ENCODE measurements at places on chromosomes 7 and 10. TPM values are rescaled to one million over a fixed set of nuclear protein-coding genes. Genes with fewer than 3 reads are reported as not detected.

DNA sequence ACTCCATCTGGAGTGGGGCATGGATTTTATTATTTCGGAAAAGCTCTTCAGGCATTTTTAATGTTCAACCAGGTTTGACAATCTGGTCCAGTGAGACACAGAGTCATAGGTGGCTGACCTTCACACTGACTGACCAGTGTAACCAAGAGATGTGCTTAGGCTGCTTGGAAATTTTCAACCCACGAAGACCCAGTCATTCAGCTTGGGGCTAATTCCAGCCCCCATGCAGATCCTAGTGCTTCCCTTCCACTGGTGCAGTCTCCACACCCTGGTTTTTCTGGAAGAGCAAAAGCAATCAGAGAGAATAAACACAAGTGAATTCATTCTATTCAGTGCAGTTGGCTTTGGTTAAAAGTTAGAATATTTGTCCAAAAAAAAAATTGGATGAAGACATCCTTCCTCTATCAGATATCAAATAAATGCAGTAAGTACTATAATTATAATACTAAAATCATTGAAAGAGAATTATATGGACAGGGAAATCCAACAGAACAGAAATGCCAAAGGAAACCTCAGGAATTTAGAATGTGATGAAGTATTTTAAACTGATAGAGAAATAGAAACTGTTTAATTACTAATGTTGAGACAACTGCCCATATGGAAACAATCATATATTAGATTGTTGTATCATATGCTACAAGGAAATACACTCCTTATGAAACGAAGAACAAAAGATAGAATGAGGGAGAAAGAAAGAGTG lies 178.0 kb downstream of the NPSR1 start:
- H3K27me3 ChIP-seq, result peaks cover 7% of the 10 kb centered on the region
- no peaks in the 10 kb centered on the region for H3K36me3 ChIP-seq
- no peaks in the 10 kb centered on the region for H3K4me1 ChIP-seq
- DNase-seq, result no peak

GRCh38 chr7:95608359-95609173 lies 12.2 kb upstream of the PDK4 start:
- H3K4me1 ChIP-seq, result no peaks in the 10 kb centered on the region
- H3K27me3 ChIP-seq, result no peaks in the 10 kb centered on the region
- no peak overlapping the region for H3K4me3 ChIP-seq
- no peak overlapping the region for H3K27ac ChIP-seq
- DNase-seq, result peak; percentile 23

DNA sequence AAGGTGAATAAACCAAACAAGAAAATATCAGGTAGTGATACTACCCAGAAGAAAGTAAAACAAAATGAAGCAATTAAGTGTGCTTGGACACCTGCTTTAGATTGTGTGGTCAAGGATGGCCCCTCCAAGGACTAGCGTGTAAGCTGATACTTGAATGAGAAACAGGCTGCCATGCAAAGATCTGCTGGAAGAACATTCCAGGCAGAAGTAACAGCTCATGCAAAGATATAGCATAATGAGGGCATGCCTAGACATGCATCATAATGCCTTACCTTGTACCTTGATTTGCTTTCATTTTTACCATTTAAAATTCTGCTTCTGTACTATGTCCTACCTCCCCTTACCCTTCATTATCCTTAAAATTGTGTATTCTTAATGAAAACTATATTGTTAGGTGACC lies 74.8 kb upstream of the HDAC9 start:
- peak; percentile 1 for DNase-seq
- no peak overlapping the region for H3K27ac ChIP-seq
- no peak overlapping the region for H3K4me3 ChIP-seq

DNA sequence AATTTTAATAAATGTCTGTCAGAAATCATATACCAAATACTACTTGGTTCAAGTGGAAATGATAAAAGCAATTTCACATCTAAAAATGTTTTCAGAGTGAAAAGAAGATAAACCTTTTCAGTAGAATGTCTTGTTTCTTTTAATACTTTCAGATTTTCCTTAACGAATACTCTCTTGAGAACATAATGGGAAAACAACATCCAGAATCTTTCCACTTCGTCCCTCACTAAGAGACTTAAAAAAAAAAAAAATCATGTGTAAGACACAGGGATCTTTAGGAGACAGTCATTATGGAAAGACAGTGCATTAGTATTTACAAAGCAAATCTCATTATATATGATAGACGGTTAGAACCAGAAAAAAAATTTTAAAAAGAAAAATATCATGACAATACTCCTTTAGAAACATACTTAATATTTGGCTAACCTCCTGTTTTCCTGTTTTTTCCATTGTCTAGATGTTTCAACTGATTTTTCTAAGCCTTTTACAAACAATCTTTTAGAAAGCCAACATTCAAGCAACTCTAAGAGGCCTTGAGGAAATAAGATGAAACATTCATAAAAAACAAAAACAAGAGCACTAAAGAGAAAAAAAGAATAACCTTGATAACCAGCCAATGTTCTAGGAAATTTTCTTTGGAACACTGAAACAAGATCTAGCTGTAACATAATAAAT lies 339.9 kb upstream of the LRRN3 start:
- no peak overlapping the region for H3K27ac ChIP-seq
- H3K4me1 ChIP-seq, result no peaks in the 10 kb centered on the region
- no peaks in the 10 kb centered on the region for H3K36me3 ChIP-seq
- DNase-seq, result no peak

DNA sequence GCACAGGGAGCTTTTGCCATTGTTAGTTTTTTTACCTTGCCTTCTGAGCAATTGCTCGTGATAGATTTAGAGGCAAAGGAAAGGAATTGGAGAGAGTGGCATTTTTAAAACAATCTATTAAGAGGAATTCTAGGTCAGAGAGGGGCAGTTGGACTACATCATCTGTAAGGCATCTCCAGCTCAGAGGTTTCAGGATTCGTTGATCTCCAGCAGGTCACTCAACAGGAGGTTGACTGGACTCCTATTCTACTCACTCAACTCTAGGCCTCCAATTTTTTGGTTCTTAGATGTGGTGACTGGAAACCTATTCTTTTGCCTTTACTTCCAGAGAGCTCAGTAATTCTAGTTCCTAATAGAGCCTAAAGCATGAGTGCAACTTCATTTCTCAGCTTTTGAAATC lies 42.8 kb downstream of the TBXAS1 start:
- H3K36me3 ChIP-seq, result no peaks in the 10 kb centered on the region
- no peak overlapping the region for H3K4me3 ChIP-seq
- DNase-seq, result no peak
- no peaks in the 10 kb centered on the region for H3K4me1 ChIP-seq
- H3K27me3 ChIP-seq, result no peaks in the 10 kb centered on the region

GRCh38 chr10:125820701-125821100 lies 2.4 kb downstream of the UROS start:
- no peak overlapping the region for H3K27ac ChIP-seq
- H3K4me1 ChIP-seq, result peaks cover 34% of the 10 kb centered on the region
- peaks cover 8% of the 10 kb centered on the region for H3K36me3 ChIP-seq
- no peak for DNase-seq
- no peak overlapping the region for H3K4me3 ChIP-seq

DNA sequence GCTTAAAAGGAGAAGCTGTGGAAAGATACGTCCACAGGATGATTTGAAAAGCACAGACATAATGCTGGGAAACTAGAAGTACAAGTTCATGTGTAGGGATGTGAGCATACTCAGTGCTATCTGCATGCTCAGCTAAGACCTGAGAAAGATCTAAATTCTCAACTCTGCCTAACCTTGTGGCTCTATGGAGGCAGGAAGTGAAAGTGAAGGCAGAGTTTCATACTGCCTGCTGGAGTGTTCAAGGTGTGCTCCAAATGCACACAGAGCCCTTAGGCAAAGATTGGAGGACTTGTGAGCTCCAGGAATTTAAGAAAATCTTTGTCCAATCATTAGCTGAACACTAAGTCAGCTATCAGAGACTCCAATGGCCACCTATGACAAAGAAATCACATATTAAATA lies 190.9 kb downstream of the RNLS start:
- no peaks in the 10 kb centered on the region for H3K27me3 ChIP-seq
- H3K4me1 ChIP-seq, result peaks cover 28% of the 10 kb centered on the region
- no peaks in the 10 kb centered on the region for H3K36me3 ChIP-seq
- H3K27ac ChIP-seq, result no peak overlapping the region
- no peak for DNase-seq

DNA sequence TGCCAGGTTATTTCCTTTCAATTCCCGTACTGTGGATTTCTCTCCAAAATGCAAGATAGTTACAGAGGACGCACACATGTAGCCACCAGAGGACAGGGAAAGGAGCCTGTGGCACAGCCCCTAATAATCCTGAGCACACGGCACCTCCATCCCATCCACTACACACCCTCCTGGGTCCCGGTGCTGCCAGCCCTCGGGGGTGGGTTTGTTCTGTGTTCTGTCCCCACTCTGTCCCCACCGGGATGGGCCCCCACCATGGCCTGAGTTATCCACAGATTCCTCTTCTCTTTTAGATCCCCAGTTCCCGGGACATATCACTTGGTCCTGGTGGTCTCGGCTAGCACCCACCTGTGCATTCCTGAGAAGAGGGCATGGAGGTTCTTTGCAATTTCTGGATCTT lies 196.9 kb upstream of the PPP2R2D start:
- no peak overlapping the region for H3K27ac ChIP-seq
- no peak overlapping the region for H3K4me3 ChIP-seq
- no peaks in the 10 kb centered on the region for H3K27me3 ChIP-seq
- H3K4me1 ChIP-seq, result no peaks in the 10 kb centered on the region
- no peaks in the 10 kb centered on the region for H3K36me3 ChIP-seq

- DNase-seq, result no peak
- no peaks in the 10 kb centered on the region for H3K27me3 ChIP-seq
- no peaks in the 10 kb centered on the region for H3K4me1 ChIP-seq
- no peaks in the 10 kb centered on the region for H3K36me3 ChIP-seq
These were observed 80.5 kb upstream of the TAS2R16 start for GRCh38 chr7:123075838-123076467.

- H3K4me1 ChIP-seq, result no peaks in the 10 kb centered on the region
- H3K27me3 ChIP-seq, result no peaks in the 10 kb centered on the region
- no peak overlapping the region for H3K4me3 ChIP-seq
These were observed 61.3 kb upstream of the PTN start for GRCh38 chr7:137404660-137405317.

- no peaks in the 10 kb centered on the region for H3K27me3 ChIP-seq
- H3K4me3 ChIP-seq, result no peak overlapping the region
- H3K36me3 ChIP-seq, result no peaks in the 10 kb centered on the region
- H3K27ac ChIP-seq, result no peak overlapping the region
- DNase-seq, result no peak
- H3K4me1 ChIP-seq, result no peaks in the 10 kb centered on the region
These were observed 98.7 kb upstream of the MBL2 start for GRCh38 chr10:52871191-52871843.

- H3K27ac ChIP-seq, result peak overlapping the region; percentile 99
- H3K27me3 ChIP-seq, result no peaks in the 10 kb centered on the region
- H3K4me1 ChIP-seq, result peaks cover 47% of the 10 kb centered on the region
- peak overlapping the region; percentile 100 for H3K4me3 ChIP-seq
These were observed 1.0 kb downstream of the SRGN start for GRCh38 chr10:69088801-69089501.

DNA sequence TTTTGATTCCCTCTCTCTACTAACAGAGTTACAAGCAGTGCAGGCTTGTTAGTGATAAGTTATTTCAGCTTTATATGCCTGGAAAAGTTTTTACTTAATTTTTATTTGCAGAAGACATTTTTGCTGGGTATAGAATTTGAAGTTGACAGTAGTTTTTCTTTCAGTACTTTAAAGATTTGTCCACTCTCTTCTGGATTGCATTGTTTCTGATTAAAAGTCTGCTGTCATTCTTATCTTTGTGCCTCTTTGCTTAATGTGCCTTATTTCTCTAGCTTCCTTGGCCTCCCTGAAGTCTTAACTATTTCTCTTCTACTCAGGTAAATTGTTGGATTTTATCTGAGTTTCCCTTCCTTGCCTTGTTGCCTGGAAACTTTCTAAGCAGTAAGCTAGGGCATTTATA lies 36.2 kb downstream of the PLCE1 start:
- H3K4me1 ChIP-seq, result no peaks in the 10 kb centered on the region
- H3K27ac ChIP-seq, result no peak overlapping the region
- no peaks in the 10 kb centered on the region for H3K36me3 ChIP-seq
- no peak overlapping the region for H3K4me3 ChIP-seq

GRCh38 chr7:6167004-6167551 lies 105.3 kb downstream of the CYTH3 start:
- peaks cover 3% of the 10 kb centered on the region for H3K4me1 ChIP-seq
- H3K27ac ChIP-seq, result no peak overlapping the region
- no peak for DNase-seq
- no peak overlapping the region for H3K4me3 ChIP-seq
- H3K36me3 ChIP-seq, result peaks cover 3% of the 10 kb centered on the region

- no peak for DNase-seq
These were observed 48.6 kb downstream of the HIP1 start for GRCh38 chr7:75690121-75690523.

- no peaks in the 10 kb centered on the region for H3K36me3 ChIP-seq
- H3K4me1 ChIP-seq, result peaks cover 19% of the 10 kb centered on the region
- H3K27ac ChIP-seq, result no peak overlapping the region
These were observed 4.6 kb downstream of the FZD8 start for GRCh38 chr10:35637462-35637861.

- no peaks in the 10 kb centered on the region for H3K36me3 ChIP-seq
- DNase-seq, result no peak
- no peak overlapping the region for H3K4me3 ChIP-seq
- no peaks in the 10 kb centered on the region for H3K27me3 ChIP-seq
- H3K27ac ChIP-seq, result no peak overlapping the region
These were observed 253.9 kb downstream of the CDK14 start for GRCh38 chr7:90850066-90850465.

Gene FGFBP3
- 1.5 TPM for total RNA-seq

Gene CUBN
- total RNA-seq, result 4.7 TPM

Gene NDUFB2
- 91.5 TPM for total RNA-seq

Gene ACHE
- total RNA-seq, result 0.20 TPM

Gene APBB1IP
- total RNA-seq, result 86.4 TPM

Gene SORCS1
- not detected for total RNA-seq

Gene AOAH
- total RNA-seq, result 5.7 TPM

Measured in CD4-positive, CD25-positive, alpha-beta regulatory T cell (primary cell).